CD4-positive, alpha-beta T cell treated with Interleukin-6 for 4 hours (primary cell): ENCODE measurements at places on chromosomes 12 and 14.
A peak's percentile ranks its signal among the peaks of the same experiment; 100 is the strongest.

DNA sequence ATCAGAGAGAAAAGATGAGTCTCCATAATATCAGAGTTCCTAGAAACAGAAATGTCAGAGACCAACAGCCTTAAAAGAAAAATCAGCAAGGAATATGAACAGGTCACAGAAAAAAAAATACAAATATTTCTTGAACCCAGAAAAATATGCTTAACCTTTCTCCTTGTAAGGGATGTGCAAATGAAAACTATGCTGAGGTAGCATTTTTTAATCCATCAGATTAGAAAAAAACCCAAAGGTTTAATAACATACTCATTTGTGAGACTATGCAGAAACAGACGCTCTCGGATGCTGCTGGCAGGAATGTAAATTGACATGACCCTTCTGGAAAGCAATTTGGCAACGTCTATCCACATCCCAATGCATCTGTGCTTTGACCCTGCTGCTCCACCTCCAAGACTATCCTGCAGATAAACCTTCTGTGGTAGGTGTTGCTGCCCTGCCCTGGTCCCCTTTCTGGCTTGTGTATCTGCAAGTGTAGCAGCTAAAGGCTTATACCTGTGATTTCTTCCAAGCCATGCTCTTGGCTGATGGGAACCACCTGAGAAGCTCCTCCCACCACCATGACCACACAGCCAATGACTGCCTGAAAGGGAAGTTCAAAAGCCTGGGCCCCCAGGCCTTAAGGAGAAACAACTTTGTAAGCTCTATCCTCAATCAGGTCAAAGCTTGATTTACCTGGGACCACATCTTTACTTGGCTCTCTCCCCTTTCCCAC is 49.4 kb downstream of the LTBP2 start:
- no peak for DNase-seq

DNA sequence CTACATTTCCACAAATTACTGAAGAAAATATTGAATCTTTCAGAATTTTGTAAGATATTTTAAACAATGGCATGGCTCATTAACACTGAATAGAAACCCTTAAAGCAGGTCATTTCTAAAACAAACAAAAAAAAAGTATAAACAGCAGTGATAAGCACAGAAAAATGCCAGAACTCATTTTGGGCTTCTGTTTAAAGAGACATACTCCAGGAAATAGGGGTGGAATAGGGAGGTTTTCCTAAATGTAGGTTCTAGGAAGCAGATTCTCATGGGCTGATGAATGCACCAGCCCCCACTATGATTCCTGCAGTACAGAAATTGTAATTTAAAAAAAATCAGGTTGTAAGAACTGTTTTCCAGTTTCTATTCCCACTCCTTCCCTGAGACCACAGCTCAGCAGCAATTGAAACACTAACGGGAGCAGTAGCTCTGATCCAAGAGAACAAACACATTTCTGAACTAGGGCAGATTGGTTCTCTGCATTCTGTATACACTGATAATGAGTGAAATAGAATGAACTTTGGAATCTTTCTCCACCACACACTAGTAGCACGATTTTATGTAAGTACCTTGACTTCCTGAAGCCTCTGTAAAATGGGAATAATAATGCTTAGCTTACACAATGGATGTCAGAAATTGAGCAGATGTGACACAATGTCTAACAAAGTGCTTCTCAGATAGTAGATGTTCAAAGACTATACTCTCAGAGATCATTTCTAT is 115.6 kb upstream of the TMTC1 start:
- no peak for DNase-seq

DNA sequence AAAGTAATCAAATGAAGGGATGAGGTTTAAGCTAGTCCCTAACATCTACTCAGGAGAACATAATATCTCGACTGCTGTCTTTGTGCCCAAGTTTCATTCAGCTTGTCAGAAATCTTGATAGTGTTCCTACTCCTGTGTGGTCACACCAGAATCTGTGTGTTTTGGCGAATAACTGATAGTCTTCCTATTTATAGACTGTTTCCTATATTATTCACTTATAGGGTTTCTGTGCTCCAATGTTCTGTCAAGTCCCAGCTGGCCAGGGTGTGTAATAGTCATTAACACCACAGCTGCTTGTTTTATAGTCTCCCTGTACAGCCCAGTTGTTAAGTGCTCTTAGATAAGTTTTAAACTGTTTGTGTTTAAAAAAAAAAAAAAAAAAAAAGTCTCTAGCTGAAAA is 45.9 kb downstream of the GPR135 start:
- DNase-seq, result no peak

DNA sequence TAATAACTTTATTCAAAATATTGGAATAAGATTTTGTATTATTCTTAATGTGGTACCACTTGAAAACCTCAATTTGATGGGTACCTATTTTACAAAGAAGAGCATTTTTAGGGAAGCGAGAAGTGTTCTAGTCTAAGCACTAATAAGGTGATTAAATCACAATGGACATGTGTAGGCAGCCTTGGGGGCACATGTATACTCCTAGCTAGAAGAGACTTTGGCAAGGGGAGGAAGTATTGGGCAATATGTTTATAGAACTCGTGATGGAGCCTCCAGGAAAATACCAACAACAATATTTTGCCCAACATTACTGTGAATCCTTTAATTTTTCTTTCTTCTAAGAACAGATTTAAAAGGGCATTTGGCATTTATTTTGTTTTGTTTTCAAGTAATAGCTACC is 280.3 kb downstream of the ADAMTS20 start:
- no peak for DNase-seq

DNA sequence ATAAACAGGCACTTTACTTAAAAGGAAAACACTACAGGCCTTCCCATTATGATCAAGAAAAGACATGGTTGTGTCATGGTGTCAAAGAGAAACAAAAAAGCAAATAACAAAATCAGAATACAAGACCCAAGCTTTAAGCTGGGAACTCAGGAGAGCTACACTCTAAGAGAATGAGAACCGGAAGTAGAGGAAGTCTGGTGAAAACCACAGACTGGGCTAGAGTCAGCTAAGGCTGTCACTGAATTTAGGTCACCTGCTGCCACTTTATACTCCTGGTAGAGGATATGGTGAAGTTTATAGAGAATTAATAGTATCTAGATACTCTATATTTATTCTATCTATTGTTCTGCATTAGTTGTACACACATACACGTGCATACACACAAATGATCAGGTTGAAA is 971.7 kb downstream of the FLRT2 start:
- DNase-seq, result no peak

DNA sequence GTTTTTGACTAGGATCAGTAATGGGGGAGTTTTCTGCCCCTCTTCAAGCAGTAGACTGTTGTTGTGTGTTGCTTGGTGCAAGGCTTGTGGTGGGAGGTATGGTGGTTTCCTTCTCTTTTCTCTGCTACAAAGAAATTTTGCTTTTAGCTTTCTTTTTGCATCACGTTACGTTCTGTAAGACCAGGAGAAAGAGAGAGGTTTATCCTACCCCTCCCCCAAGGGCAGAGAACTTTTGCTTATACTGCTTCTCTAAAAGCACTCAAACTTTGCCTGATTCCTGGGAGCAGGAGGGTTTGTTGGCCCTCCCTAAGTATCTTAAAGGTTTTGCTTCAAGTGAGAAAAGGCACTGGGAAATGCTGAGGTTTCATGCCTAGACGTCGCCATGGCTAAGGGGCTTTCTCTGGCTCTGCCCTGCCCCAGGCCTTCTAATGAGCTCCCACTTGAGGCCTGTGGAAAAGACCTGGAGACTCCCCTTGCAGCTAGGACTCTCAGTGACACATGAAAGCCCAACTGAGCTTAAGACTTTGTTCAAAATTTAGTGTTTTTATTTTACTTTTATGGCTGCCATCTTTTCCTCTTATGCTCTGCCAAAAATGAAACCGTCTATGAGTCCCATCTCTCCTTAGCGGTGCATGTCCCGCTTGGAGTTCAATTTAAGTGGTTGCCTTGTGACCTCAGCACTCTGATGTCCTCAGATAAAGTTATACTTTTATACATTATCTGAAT is 49.2 kb downstream of the EIF2S3B start:
- peak; percentile 2 for DNase-seq

DNA sequence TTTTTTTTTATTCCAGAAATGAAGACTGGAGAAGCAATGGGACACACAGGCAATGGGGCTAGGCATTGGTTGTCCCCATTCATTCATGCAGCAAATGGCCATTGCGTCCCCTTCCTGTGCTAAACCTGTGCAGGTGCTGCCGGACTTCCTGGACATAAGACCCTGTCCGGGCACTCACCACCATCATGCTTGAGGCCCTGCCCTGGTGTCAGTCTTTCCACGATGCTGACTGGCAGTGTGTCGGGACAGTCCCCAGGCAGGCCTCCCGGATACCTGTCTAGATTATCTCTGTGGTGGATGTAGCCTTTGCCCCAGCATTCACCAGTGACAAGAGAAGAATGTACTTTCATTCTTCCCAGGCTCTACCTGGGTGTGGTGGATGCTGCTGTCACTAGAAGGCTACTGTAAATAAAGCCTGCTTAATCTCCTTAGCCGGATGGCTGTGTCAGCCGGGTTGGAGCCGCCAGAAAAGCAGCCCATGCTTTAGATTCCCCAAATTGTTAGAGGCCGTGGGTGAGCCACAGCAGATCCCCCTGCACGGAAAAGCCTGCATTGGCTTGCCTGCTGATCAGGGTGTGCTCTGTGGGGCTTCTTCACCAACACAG is 94.5 kb upstream of the PARP11 start:
- no peak for DNase-seq

DNA sequence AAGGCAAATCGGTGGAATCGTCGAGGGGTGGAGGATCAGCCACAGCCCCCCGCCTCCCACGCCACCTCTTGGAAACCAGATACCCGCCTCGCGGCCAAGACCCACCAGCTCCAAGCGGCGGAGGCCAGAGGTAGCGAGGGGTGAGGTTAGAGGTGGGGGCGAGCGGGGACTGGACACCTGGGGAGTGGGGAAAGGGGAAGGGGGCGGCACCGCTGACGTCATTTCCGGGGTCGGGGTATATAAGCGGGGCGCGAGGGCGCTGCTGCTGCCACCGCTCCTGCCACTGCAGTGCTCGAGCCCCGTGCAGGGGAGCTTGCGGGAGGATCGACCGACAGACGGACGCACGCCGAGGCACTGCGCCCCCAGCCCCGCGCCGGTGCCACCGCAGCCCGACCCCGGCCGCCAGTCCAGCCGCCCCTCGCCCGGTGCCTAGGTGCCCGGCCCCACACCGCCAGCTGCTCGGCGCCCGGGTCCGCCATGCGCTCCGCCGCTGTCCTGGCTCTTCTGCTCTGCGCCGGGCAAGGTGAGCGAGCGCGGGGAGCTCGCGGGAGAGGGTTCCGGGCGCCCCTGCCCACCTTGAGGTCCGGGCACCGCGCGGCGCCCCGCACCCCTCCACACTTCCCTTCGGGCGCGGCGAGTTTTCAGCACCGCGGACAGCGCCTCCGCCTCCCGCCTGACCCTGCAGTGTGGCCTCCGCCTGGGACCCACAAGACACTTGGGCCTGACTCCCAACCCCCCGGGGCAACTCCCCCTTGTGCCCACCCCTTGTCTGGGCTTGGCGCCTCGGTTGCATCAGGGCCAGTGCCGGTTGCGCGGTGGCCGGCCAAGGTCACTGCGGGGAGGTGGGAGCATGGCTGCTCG is at the start of gene CHGA:
Gene CHGA, plus strand, starts transcription at position 268 of the 861 bp plus-strand sequence. Its CDS starts 210 bp downstream, at position 478.
- DNase-seq, result peak; percentile 45

DNA sequence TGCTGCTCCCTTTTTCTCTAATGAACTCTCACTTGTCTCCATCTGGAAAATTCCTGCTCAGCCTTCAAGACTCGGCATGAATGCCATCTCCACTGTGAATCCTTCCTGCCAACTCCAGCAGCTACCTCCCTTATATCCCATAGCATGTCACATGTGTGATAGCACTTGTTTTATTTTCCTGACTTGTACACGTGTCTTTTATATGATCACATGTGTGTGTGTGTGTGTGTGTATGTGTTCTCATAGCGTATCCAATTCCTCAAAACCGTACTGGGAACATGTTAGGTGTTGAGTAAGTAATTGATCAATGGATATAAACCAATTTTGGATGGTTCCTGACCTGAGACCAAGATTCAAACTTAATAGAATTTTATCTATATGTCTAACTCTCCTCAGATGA is 1107.7 kb downstream of the GALC start:
- DNase-seq, result no peak

DNA sequence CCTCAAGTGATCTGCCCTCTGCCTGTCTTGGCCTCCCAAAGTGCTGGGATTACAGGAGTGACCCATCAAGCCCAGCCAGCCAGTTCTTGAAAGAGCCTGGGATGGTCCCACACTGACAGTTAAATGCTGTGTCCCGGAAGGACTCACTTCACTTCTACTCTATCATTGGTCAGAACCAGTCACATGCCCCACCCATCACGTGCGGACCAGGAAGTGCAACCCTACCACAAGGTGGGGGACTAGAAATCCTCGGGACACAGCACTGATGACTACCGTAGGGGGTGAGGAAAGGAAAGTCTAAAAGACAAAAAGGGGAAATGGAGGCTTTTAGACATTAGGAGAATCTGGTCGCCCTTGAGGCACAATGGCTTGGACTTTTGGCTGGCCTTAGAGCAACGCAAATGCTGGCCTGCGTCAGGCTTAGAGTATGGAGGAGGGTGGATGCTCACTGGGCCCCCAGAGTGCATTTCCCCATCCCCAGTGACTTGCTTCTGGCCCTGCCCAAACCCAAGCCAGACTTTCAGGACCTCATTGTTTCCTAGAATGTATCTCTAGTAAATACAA is 207.7 kb downstream of the TTC8 start:
- DNase-seq, result no peak

DNA sequence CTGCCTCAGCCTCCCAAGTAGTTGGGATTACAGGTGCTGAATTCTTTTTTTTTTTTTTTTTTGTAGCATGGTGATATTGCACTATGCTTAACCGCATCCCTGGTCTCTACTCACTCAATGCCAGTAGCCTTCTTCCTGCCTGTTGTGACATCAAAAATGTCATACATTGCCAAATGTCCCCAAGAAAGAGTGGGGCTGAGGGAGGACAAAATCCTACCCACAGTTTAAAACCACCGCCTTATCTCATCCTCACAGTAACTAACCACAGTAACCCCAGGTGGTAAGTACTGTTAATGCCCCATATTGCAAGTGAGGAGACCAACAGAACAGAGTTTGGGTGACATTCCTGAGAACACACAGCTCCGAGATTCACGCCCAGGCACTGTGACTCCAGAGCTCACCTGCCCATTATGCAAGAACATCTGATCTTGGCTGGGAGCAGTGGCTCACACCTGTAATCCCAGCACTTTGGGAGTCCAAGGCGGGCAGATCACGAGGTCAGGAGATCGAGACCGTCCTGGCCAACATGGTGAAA is 19.6 kb downstream of the MORN3 start:
- DNase-seq, result no peak

- no peak for DNase-seq
Observed at GRCh38 chr12:95114766-95115405, 41.5 kb upstream of the NR2C1 start.

GRCh38 chr14:74474376-74474775 is 18.7 kb downstream of the NPC2 start:
- DNase-seq, result no peak

GRCh38 chr12:51672334-51672733 is 81.3 kb downstream of the SCN8A start:
- no peak for DNase-seq

DNA sequence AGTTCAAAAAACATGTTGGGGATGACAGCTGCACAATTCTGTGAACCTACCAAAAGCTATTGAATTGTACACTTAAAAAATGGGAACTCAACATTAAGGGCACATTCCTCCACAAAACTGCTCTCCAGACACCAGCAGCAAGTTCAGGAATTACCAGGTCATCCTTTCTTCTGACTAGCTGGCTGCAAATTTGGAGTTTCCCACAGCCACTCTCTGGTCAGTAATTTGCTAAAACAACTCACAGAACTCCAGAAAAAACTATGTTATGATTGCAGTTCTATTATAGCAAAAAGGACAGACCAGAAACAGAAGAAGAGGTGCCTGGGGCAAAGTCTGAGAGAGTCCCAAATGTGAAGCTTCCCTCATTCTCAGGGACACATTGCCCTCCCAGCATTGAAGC is 20.1 kb upstream of the PLEKHD1 start:
- DNase-seq, result no peak
